ENCODE measurements at places on chromosomes 12 and 14.

DNA sequence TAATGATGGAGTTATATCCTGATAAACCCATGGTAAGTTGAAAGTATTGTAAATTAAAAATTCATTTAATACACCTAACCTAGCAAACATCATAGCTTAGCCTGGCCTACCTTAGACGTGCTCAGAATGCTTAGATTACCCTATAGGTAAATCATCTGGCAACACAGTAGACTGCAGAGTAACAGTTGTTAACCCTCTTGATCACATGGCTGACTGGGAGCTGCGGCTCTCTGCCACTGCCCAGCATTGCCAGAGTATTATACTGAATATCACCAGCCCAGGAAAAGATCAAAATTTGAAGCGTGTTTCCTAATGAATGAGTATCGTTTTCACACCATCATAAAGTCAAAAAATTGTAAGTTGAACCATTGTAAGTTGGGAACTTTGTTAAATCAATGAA lies 17.8 kb upstream of the TMPRSS12 start:
- no peak for DNase-seq

- DNase-seq: peak; percentile 65
Observed at GRCh38 chr12:113136128-113136989, 798 bp upstream of the RASAL1 start.

- DNase-seq: no peak
Observed at GRCh38 chr12:119082016-119082415, 96.7 kb upstream of the HSPB8 start.

- DNase-seq: no peak
Observed at GRCh38 chr14:55711175-55711811, 131.3 kb downstream of the KTN1 start.

DNA sequence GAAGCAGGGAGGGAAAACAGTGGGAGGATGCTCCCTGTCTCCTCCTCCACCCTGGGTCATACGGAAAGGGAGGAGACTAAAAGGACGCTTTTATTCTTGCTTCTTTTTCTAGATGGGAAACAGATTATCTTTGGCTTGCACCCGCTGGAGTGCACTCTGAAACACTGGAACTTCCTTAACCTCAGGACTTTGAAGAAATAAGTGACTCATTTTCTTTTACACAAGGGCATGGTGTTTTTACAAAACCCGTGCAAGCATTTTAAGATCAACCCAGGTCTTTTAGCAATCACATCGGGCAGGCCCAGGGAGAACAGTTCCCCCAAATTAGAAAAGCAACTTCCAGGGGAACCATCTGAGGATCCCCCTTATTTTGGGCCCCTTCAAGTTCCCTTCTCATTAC lies 80.9 kb upstream of the TSPAN11 start:
- no peak for DNase-seq

- no peak for DNase-seq
Observed at GRCh38 chr12:19485240-19485639, 45.9 kb downstream of the AEBP2 start.

GRCh38 chr12:102202556-102202955 lies 4.9 kb upstream of the PMCH start:
- no peak for DNase-seq

DNA sequence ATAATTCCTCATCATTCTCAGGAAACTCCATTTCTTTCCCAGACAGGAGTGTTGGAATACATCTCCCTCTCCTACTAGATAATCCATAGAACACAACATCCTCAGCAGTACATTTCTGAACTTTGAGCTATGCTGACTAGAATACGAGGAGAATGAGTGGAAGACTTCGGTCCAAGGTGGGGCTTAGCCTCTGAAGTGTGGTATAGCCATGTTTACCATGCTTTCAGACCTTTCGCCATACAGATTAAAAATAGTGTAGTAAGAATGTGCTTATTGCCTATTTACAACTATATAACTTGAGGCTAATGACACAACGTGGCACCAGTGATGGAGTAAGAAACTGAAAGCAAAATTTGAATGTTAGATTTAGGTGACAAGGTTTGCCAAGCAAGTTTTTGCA lies 184.5 kb upstream of the KRR1 start:
- DNase-seq: no peak

- peak; percentile 86 for DNase-seq
Observed at GRCh38 chr14:54488646-54489317, at the start of gene GMFB. GMFB (minus strand) TSS chr14:54488980; CDS start chr14:54488927, 53 bp downstream.

DNA sequence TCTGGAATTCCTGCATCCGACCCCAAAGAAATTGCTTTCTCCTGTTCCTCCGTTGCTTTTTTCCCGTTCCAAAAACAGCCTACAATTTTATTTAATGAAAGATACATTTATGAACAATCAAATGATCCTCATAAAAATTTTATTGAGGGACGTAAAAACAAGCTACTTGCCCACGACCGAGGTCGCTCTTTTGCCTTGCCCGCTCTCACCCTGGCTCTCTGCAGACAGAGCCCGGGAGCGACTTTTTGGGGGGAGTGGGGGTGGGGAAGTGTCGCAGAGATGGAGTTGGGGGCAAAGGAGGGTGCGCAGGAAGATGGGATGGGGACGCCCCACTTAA lies 1.1 kb upstream of the HOXC9 start:
- DNase-seq: no peak

- DNase-seq: no peak
Observed at GRCh38 chr14:95495538-95496025, 20.9 kb downstream of the SYNE3 start.

DNA sequence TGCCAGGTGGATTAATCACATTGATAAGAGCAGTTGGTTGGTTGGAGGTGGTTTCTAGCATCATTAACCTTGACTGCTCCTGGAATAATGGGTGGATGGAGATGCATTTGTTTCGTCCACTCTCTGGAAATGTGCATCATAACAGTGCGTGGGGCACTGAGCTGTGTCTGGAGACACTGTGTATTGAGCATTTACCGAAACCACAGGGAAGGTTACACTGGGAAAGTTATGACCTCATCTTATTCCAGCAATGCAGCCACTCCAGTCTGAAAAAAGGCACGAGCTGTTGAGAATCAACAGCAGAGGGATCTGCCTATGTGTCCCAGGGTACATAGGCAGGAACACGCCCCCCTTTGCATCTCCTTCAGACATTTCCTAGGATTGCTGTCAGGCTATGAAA lies 27.2 kb downstream of the RNFT2 start:
- DNase-seq: no peak

GRCh38 chr12:53453953-53454640 lies 2.2 kb downstream of the PCBP2 start:
- no peak for DNase-seq

GRCh38 chr14:34247605-34248004 lies 214.4 kb downstream of the SPTSSA start:
- DNase-seq: no peak

- DNase-seq: no peak
Observed at GRCh38 chr14:49992901-49993339, 100.0 kb downstream of the ARF6 start.

GRCh38 chr12:77032406-77032805 lies 33.0 kb downstream of the E2F7 start:
- no peak for DNase-seq

GRCh38 chr14:55843718-55844403 lies 263.9 kb downstream of the KTN1 start:
- no peak for DNase-seq

DNA sequence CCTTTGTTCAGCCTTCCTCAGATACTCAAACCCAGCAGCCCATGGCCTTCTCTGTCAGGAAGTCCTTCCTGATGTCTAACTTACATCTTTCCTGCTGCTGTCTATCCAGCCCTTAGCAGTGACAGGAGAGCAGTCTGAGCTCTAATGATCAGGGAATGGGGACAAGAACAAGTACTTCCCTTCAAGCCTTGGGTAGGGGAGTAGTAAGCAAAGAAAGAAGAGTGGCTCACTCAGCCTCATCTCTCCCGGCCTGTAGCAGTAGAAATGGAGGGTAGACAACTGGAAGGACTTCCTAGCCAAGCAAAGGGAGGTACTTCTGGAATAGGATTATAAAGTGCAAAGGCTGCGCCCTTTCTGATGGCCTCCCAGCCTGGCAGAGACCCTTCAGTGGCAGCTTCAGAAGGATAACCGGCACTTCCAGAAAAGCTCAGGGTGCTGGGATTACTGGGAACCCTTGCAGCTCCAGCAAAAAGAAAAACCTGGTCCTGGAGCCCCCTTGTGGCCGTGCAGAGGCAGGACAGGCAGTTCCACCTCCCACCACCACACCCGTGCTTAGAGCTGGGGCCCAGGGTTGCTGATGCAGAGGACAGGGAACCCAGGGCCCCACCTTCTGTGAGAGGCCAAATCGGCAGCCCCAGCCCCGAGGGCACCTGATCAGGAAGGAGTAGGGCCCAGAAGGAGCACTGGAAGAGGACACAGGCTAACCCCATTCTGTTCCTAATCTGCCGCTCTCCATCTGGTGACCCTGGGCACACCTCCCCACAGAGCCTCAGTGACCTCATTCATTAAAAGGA lies 12.4 kb upstream of the SMUG1 start:
- peak; percentile 63 for DNase-seq

DNA sequence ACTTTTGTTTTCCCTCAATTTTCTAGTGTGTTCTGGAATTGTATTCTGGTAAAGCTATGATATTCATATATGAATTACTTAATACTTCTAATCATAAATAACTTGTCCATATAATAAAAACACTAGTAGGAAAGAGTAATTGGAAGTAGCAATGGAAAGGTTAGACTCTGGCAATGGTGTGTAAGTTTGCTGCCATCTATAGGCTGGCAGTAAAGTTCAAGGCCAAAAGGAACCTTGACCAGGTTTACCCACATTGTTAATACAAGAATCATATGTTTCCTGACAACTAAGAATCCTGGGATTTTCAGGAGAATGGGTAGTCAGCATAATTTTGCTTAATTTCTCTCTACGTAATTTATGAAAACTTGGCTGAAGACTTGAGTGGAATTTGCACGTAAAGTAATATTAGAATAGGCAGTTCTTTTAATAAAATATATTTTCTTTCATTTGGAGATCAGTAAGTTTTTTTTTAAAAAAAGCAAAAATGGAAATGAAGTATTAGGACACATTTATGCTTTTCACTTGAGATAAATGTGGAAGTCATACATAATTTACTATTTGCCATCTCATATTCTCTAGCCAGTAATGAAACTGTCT lies 926.7 kb downstream of the GALC start:
- DNase-seq: no peak

DNA sequence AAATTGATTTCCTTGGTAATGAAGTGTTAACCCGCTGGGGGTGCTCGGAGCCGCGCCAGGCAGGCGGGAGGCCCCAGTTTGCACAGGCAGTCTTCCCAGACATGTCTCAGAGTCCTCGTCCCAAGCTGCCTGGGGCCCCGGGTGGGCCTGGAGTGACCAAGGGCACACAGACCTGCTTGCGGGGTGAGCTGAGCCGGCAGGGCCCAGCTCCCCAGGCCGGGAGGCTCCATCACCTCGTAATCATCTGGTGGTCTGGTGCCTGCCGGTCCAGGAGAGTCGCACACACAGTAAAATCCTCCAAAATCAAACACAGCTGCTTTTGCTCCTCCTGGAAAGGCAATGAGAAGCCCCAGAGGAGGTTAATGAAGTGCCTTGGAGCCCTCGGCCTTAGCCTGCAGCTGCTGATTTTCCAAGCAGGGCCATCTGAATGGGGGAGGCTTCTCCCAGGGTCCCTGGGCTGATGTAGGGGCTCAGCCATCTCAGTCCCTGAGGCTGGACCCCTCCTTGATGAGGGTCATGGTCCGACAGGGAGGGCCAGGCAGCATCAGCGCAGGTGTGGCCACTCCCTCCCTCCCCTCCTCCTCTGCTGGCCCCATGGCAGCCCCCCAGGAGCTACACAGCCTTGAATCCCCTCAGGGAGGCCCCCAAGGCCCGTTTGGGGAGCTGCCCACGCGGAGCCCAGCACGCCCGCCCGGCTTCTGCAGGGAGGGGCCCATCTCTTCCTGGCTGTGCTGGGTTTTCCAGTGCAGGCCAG lies 39.4 kb upstream of the FBRSL1 start:
- no peak for DNase-seq

GRCh38 chr14:65425885-65426284 lies 13.4 kb downstream of the FUT8 start:
- DNase-seq: no peak

- DNase-seq: no peak
Observed at GRCh38 chr12:118119449-118119879, 15.7 kb upstream of the VSIG10 start.

GRCh38 chr12:43015090-43015737 lies 425.7 kb upstream of the PRICKLE1 start:
- DNase-seq: no peak

DNA sequence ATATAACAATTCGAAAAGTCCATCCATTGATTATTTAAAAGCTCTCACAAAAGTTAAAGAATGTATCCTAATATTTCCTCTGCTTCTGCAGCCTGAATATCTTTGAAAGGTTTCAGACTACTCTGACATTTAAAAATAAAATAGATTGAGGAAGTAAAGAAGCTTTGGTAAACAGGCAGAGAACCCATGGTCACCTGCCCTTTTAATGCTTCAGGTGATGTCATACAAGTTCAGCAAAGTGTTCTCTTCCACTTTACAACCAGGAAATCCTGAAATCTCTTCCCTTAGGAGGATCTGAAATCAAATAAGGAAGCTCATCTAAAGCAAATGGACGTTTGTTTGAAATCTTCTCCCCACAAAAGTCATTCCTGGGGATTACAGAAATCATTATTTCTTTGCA lies 322.4 kb downstream of the PDZRN4 start:
- DNase-seq: no peak

- no peak for DNase-seq
Observed at GRCh38 chr14:100149851-100150611, 9.4 kb downstream of the DEGS2 start.

All from activated CD4-positive, alpha-beta T cell treated with anti-CD3 and anti-CD28 coated beads, Interleukin-2, amount 50 U/mL, for 1 hour (primary cell).